ENCODE measurements at places on chromosomes 5 and 9.

DNA sequence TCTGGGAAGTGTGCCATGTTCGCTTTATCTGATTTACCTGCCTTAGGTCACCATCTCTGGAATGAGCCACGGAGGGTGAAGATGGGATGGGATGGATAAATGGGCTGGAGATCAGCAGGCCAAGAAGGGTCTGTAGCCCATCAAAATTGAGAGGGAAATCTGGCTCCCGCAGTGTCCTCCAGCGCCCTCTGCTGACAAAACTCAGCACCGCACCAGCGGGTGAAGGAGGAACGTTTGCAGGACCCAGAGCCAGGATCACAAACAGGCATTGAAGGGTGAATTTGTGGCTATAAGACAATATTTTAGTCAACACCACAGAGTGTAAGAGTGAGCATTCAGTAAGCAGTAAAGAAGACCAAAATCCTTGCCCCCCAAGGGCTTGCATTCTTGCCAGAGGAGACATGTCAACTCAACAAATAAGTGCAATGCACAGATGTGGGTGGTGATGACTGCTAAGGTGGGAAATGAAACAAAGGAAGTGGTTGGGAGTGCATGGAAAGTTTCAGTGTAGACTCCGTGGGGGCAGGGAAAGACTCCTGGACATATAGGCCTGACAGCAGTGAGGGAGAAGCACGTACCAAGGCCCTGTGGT lies 124.4 kb downstream of the TENT4A start:
- peak; percentile 7 for DNase-seq

DNA sequence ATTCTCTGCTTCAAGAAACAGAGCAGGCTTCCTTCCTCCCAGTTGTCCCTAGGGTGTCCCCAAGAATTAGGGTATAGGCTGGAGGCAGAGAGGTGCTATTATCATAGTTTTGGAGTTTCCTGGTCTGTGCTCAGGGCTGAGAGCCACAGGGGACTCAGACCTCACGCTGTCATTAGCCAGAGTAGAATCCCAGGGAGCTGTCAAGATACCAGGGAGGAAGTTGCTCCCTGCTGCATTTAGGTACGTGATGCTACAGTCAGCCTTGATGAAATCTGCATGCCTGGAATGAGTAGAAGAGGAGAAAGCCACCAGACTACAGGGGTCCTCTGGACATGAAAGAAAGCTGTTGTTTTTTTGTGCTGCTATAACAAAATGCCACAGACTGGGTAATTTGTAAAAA lies 273.2 kb downstream of the SH3GL2 start:
- DNase-seq = no peak

DNA sequence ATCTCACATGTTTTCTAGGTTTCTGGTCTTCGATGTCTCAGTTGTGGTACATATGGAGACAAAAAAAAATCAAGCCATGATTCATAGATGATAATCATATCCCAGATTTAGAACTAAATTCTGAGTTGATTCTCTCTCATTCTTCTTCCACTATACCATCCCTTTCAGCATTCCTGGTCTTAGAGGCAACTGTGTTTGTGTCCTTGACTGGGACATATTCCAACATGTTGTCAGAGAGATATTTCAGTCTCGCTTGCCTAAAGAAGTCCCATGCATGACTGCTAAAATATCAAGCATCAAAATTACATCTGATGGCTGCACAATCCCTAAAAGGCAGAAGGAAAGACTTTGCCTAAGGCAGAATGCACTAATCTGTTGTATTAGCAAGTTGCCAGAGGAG lies 236.6 kb downstream of the PSAT1 start:
- no peak for DNase-seq

DNA sequence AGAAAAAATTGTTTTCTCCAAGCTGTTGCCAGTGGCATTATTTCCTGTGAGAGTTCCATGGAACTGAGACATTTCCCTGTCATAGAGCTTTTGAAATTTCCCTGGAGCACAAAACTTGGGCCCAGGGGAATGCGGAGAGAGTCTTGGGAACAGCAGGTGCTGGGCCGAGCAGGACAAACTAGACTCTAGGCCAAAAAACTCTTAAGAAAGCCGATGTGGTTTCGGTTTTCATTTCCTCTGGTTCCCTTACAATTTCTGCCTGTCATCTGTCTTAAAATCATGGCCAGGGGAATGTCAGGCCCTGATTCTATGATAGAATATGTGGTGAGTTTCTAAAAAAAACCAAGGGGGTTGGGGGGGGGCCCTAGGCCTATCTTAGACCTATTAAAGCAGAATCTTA lies 4.6 kb downstream of the SLC35A4 start:
- DNase-seq = no peak

DNA sequence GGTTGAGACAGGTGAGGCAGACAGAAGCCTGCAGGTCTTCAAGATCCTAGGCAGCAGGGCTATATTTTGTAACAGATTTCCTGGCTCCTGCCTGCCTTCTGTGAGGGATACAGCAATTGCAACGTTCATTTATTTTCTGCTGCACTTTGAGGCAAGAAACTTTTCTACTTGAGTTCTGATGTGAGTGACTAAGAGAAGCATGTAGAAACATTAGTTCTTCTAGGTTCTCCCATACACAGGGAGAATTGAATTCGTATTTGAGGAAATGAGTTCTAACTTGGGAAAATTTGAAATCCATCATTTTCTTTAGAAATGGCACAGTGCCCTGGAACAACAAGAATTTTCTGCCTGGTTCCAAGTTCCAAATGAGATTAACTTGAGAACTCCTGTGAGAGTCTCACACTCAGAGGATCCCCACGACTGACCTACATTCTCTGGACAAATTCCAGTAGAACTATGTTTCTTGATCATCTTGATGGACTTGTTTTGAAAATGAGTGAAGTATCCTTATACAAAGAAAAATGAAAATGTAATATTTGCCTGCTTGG lies 15.0 kb downstream of the MAMDC2 start:
- no peak for DNase-seq

- no peak for DNase-seq
These were observed 76.8 kb downstream of the MRPL36 start for GRCh38 chr5:1722877-1723276.

DNA sequence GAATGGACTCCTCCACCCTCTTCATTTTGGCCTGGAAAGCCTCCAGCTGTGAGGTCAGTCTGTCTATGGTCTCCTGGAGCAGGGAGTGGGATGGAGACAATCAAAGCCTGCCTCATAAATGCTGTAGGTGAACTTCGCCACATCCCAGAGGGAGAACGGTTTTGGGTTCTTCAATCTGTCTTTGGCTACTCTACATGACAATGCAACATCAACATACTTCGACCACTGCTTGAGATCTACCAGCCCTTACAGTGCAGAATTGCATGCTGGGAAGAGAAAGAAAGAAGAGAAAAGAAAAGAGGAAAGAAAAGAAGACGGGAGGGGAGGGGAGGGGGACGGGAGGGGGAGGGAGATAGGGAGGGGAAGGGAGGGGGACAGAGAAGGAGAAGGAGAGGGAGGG lies 28.5 kb upstream of the ANXA6 start:
- no peak for DNase-seq

Measured in cardiac fibroblast (primary cell).